Colonic mucosa (tissue), 4 donors: ENCODE measurements at places on chromosomes 7 and 10. TPM values are rescaled to one million over a fixed set of nuclear protein-coding genes. Genes with fewer than 3 reads are reported as not detected.

Gene KLHL7
- total RNA-seq: 17.0 TPM

Gene NKX1-2
- total RNA-seq: 0.07 TPM

Gene C10orf105
- total RNA-seq: not detected

Gene PRSS1
- 41.2 TPM for total RNA-seq

Gene ANKRD22
- 26.6 TPM for total RNA-seq

Gene CYP2C18
- 5.6 TPM for total RNA-seq

Gene CC2D2B
- 0.48 TPM for total RNA-seq

Gene ING3
- total RNA-seq: 12.7 TPM

Gene MMS19
- 62.2 TPM for total RNA-seq

Gene PPP1R9A
- 20.2 TPM for total RNA-seq

GRCh38 chr7:127588697-127589482 is 679 bp downstream of the ARF5 start:
- peak overlapping the region; percentile 71 for H3K27ac ChIP-seq
- H3K4me1 ChIP-seq: peaks cover 16% of the 10 kb centered on the region
- peaks cover 9% of the 10 kb centered on the region for H3K36me3 ChIP-seq

DNA sequence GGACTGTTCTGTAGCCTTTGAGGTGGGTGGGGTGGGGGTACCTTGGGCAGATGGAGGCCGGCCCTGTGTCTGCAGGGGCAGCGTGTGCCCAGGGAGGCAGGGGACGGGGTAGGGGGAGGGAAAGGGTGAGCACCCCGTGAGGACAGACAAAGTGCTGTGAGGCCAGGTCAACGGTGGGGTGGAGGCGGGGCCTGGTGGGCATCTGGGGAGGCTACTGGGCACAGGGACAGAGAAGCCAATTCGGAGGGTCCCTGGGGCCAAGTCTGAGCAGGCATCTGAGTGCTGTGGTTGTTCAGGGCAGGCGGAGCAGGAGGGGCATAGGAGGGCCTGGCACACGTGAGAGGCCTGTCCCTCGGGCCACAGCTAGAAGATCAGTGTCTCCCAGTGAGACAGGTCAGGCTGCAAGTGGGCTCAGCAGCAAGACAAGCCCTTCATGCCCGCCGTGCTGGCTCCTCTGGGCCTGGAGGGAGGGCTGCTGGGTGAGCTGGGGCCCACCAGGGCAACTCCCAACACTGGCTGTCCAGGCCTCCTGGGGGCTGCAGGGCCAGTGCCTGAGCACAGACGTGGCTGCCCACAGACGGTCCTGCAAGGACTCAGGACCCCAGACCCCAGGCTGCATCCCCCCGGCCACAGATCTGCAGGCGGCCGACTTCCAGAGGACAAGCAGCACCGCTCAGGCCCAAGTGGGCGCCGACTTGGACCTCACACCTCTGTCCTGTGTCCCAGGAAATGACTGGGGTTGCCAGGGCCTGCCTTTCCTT is 26.4 kb upstream of the KNDC1 start:
- DNase-seq: no peak
- no peak overlapping the region for H3K4me3 ChIP-seq
- H3K27ac ChIP-seq: no peak overlapping the region
- H3K36me3 ChIP-seq: no peaks in the 10 kb centered on the region
- H3K4me1 ChIP-seq: no peaks in the 10 kb centered on the region
- H3K27me3 ChIP-seq: no peaks in the 10 kb centered on the region

- H3K27ac ChIP-seq: no peak overlapping the region
- no peaks in the 10 kb centered on the region for H3K27me3 ChIP-seq
Observed at GRCh38 chr7:134504660-134505164, 22.7 kb upstream of the AKR1B10 start.

DNA sequence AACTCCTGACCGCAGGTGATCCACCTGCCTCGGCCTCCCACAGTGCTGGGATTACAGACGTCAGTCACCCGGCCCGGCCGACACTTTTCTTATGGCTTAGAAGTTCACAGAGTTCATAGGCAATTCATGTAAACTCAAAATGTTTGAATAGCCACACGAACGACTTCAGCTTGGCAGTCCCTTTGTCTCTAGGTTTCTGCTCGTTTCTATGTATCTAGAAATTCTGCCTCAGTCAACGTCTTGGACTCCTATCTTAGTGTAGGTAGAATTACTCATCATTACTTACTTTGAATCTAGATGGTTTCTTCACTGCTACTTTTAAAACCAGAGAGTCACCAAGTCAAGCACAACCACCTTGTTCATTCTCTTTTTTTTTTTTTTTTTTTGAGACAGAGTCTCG is 23.7 kb downstream of the ARL4A start:
- DNase-seq: peak; percentile 49
- no peaks in the 10 kb centered on the region for H3K36me3 ChIP-seq

- DNase-seq: no peak
- H3K27me3 ChIP-seq: no peaks in the 10 kb centered on the region
- H3K4me3 ChIP-seq: no peak overlapping the region
- H3K36me3 ChIP-seq: no peaks in the 10 kb centered on the region
Observed at GRCh38 chr10:70566515-70567290, 35.8 kb downstream of the PRF1 start.

DNA sequence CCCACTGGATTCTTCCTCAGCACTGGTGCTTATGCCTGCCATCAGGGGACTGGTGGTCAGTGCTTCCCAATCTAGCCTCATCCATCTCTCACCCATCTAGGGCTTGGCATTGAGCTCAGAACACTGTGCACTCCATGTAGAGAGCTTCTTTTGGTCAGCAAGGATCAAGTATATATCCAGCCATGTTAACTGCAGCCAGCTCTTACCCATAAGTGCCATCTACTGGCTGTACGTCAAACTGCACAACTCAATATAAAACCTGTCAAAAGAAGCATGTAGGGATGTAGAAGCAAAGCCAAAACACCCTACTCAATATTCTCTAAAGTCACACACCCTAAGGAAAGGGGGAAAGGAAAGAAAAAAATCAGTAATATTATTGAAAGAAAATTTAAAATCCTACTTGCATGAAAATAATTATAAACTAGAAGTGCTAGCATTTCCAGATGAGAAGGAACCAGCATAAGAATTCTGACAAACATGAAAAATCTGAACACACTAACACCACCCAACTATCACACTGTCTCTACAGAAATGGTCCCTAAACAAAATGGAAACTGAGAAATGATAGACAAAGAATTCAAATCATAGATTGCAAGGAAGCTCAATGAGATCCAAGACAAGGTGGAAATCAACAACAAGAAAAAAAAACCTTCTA is 531.1 kb upstream of the STEAP1 start:
- H3K4me1 ChIP-seq: no peaks in the 10 kb centered on the region
- no peaks in the 10 kb centered on the region for H3K36me3 ChIP-seq
- H3K4me3 ChIP-seq: no peak overlapping the region
- no peak overlapping the region for H3K27ac ChIP-seq
- no peaks in the 10 kb centered on the region for H3K27me3 ChIP-seq

GRCh38 chr7:91326516-91327199 is 62.4 kb downstream of the FZD1 start:
- H3K27ac ChIP-seq: no peak overlapping the region
- H3K4me1 ChIP-seq: no peaks in the 10 kb centered on the region
- DNase-seq: no peak
- no peak overlapping the region for H3K4me3 ChIP-seq
- no peaks in the 10 kb centered on the region for H3K27me3 ChIP-seq

- no peaks in the 10 kb centered on the region for H3K4me1 ChIP-seq
- H3K27me3 ChIP-seq: no peaks in the 10 kb centered on the region
- no peak overlapping the region for H3K4me3 ChIP-seq
- no peak for DNase-seq
- H3K27ac ChIP-seq: no peak overlapping the region
- H3K36me3 ChIP-seq: no peaks in the 10 kb centered on the region
Observed at GRCh38 chr10:132545659-132546367, 8.2 kb downstream of the INPP5A start.

- no peaks in the 10 kb centered on the region for H3K4me1 ChIP-seq
- DNase-seq: no peak
- H3K36me3 ChIP-seq: no peaks in the 10 kb centered on the region
- no peaks in the 10 kb centered on the region for H3K27me3 ChIP-seq
- no peak overlapping the region for H3K4me3 ChIP-seq
Observed at GRCh38 chr7:22811746-22812280, 10.8 kb downstream of the TOMM7 start.

DNA sequence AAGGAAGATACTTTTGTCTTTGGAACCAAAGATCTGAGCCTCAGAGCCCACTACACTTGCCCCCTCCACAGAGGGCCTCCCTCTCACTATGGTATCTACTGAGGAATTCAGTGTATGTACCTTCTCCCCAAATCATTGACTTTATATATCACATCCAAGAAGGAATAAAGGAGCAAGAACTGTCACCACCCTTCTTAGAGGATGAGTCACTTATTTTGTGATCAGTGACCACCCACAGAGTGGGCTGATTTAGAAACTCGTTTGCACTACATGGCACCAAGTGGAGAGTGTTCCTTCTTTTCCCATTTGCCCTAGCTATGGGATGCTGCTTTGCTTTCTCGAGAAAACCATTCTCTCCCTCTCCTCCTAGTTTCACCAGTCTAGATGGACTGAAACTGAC is 5.7 kb downstream of the TMEM243 start:
- H3K4me1 ChIP-seq: no peaks in the 10 kb centered on the region
- no peaks in the 10 kb centered on the region for H3K27me3 ChIP-seq
- H3K36me3 ChIP-seq: no peaks in the 10 kb centered on the region
- DNase-seq: no peak
- no peak overlapping the region for H3K4me3 ChIP-seq
- H3K27ac ChIP-seq: no peak overlapping the region

DNA sequence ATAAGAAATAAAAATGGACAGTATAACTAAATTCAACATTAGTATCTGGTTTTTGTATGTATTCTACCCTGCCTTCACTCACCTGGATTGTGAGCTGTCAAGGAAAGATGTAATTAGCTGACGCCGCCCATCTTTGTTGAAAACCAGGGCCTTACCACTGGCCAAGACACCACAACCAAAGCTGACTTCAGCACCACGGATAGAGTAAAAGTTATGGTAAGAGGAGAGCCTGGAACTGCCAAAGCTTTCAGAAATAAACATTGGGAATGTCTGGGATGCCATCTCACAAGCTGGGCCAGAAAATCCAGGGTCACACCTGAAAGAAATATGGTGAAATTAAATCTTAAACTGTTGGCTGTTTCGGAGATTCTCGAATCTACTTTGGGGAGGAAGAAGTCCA is 190.1 kb upstream of the SLC26A5 start:
- no peaks in the 10 kb centered on the region for H3K36me3 ChIP-seq
- H3K27ac ChIP-seq: no peak overlapping the region
- H3K27me3 ChIP-seq: no peaks in the 10 kb centered on the region
- H3K4me3 ChIP-seq: no peak overlapping the region

GRCh38 chr10:11472158-11472753 is 139.2 kb downstream of the USP6NL start:
- no peaks in the 10 kb centered on the region for H3K27me3 ChIP-seq
- H3K4me3 ChIP-seq: no peak overlapping the region
- H3K27ac ChIP-seq: no peak overlapping the region
- DNase-seq: peak; percentile 66

DNA sequence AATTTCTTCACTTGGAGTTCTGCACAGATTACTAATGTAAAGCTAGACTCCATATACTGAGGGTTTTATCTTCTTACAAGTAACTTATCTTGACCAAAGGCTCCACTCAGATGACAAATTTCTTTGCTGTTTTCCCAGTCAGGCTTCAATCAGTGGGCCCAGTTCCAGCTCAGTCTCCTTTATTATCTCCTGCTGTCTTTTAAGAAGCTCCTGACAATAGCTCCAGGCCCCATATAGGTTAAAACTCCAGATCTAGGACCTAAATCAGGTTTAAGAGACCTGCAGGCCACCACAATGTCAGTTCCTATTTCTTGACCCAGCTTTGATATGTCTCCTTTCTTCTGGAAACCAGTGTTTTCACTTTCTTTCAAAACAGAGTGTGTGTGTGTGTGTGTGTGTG is 165.2 kb downstream of the RELN start:
- H3K36me3 ChIP-seq: no peaks in the 10 kb centered on the region
- DNase-seq: no peak
- no peaks in the 10 kb centered on the region for H3K4me1 ChIP-seq

- H3K4me3 ChIP-seq: no peak overlapping the region
- no peaks in the 10 kb centered on the region for H3K36me3 ChIP-seq
- no peaks in the 10 kb centered on the region for H3K4me1 ChIP-seq
- no peaks in the 10 kb centered on the region for H3K27me3 ChIP-seq
- DNase-seq: no peak
Observed at GRCh38 chr10:94902570-94902969, 35.9 kb upstream of the CYP2C9 start.

DNA sequence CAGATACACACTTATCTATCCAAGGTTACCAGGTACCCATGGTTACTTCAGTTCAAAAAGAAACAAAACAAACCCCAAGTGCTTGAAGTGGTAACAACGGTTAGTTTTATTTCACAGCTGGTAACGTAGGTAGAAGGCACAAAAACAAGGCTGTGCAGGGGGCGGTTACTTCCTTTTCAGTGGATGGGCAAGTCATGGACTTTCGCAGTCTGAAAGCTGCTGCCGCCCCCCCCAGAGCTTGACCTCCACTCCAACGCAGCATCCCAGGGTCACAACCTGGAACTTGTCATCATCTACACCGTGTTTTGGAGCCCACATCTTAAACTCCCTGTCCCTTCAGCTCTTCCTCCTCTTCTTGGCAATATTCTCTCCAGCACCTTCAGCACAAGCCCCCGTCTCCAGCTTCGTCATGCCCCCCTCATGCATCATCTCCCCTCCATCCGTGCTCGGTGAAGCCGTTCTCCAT is 181.2 kb upstream of the ITGB1 start:
- no peaks in the 10 kb centered on the region for H3K36me3 ChIP-seq
- H3K4me3 ChIP-seq: no peak overlapping the region
- no peak for DNase-seq
- H3K27me3 ChIP-seq: no peaks in the 10 kb centered on the region
- no peaks in the 10 kb centered on the region for H3K4me1 ChIP-seq

DNA sequence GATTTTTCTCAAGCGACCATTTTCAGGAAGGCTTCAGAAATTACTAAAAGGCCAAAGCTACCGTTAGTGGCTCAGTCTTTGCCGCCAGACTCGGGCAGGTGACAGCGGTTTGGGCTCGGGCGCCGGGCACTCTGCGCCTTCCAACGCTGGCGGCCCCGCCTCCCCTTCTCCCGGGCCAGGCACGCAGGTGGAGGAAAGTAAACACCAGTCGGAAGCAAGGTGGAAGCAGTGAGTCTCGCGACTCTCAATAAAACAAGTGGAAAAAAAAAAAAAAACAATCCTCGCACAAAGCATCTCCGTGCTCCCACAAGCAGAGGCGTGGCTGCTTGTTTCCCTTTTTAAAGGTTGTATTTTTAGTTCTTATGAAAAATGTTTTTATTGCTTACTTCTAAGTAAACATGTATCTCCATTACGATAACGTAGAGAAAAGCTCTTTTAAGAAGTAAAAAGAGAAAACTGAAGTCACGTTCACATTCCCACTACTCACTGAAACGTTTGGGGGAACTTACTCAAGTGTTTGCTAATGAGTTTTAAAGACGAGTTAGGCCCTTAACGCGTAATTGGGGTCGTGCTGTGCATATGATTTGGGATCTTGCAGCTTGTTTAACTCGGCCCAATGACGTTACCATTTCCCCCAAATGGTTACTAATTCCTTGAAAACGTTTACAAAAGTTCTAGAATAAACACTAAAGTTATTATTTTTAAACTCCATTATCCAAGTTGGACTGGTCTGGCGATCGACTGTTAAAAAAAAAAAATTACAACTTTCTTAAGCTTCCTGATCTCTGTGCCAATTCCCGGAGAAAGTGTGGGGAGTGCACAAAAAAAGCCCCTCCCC is 864 bp downstream of the CDCA7L start:
- H3K4me3 ChIP-seq: peak overlapping the region; percentile 48
- DNase-seq: peak; percentile 83
- H3K4me1 ChIP-seq: peaks cover 5% of the 10 kb centered on the region
- H3K36me3 ChIP-seq: no peaks in the 10 kb centered on the region
- H3K27ac ChIP-seq: peak overlapping the region; percentile 80
- H3K27me3 ChIP-seq: no peaks in the 10 kb centered on the region

GRCh38 chr7:23893176-23893941 is 183.3 kb downstream of the STK31 start:
- no peak for DNase-seq
- H3K4me1 ChIP-seq: no peaks in the 10 kb centered on the region
- no peaks in the 10 kb centered on the region for H3K27me3 ChIP-seq
- H3K36me3 ChIP-seq: no peaks in the 10 kb centered on the region
- no peak overlapping the region for H3K27ac ChIP-seq
